Heart right ventricle (tissue), 16 donors: ENCODE measurements at places on chromosomes 5 and 9.

- no peak for DNase-seq
Measured at GRCh38 chr9:111163716-111164389, 125.6 kb upstream of the LPAR1 start.

- DNase-seq, result no peak
Measured at GRCh38 chr5:103031607-103032006, 88.3 kb downstream of the GIN1 start.

DNA sequence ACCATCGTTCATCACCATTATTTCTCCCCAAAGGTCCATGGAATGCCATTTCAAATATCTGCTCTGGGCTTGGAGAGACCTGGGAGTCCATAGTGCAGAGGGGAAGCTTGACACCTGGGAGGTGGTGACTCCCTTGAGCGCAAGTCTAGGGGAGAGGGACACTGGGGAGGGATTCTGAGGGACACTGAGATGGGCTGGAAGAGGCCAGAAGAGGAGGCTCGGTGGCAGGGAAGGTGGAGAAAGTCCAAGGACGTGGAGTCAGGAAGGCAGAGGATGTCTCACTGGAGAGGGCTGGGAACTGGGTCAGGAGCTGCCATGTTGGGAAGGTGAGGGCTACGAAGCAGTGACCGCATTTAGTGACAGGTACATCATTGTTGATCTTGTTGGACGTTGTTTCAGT is 160.3 kb upstream of the MVB12B start:
- DNase-seq, result no peak

DNA sequence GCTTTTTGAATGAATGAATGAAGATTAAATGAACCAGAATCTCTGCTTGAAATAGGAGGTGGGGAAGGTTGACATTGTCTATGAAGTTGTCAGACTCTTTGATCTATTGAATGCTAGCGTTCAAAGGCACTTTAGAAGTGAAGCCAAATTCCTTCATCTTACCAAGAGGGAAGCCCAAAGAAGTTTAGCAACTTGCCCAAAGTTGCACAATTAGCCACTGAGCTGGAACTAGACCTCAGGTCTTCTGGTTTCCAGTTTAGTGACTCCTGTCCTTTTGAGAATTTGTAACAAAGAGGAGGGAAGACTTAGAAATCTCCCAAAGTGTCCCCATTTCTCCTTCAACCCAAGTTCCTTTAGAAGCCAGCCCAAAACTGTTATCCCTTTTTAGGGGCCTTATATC is 20.7 kb upstream of the SLC1A3 start:
- no peak for DNase-seq

GRCh38 chr5:160930406-160930805 is 78.4 kb upstream of the ATP10B start:
- DNase-seq, result no peak

- peak; percentile 57 for DNase-seq
Measured at GRCh38 chr5:138138949-138139780, at the start of gene NME5. Gene NME5 (minus strand): TSS chr5:138139428. CDS start chr5:138138780, 648 bp downstream.

DNA sequence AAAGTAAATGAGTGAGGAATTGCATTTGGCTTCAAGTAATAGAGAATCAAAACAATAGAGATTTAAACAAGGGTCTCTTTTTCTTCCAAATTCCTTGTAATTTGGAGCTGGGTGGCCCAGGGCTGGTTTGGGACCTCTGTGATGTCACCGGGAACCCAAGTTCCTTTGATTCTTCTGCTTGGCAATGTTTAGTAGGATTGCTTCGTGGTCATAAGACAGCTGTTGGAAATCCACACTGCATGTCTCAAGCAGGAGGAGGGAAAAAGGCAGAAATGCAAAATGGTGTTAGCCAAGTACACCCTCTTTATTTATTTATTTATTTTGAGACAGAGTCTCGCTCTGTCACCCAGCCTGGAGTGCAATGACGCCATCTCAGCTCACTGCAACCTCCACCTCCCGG is 72.6 kb upstream of the IL12B start:
- DNase-seq, result no peak

GRCh38 chr5:8362495-8362894 is 493.5 kb downstream of the MTRR start:
- DNase-seq, result no peak

- DNase-seq, result no peak
Measured at GRCh38 chr9:15157381-15157780, 149.6 kb downstream of the TTC39B start.

GRCh38 chr9:89093201-89093975 is 85.2 kb downstream of the SHC3 start:
- no peak for DNase-seq

- no peak for DNase-seq
Measured at GRCh38 chr5:68285851-68286611, 70.5 kb downstream of the PIK3R1 start.

GRCh38 chr9:6433410-6433809 is 20.4 kb downstream of the UHRF2 start:
- no peak for DNase-seq
